ENCODE measurements at places on chromosomes 2 and 18. TPM values are rescaled to one million over a fixed set of nuclear protein-coding genes. Genes with fewer than 3 reads are reported as not detected.

DNA sequence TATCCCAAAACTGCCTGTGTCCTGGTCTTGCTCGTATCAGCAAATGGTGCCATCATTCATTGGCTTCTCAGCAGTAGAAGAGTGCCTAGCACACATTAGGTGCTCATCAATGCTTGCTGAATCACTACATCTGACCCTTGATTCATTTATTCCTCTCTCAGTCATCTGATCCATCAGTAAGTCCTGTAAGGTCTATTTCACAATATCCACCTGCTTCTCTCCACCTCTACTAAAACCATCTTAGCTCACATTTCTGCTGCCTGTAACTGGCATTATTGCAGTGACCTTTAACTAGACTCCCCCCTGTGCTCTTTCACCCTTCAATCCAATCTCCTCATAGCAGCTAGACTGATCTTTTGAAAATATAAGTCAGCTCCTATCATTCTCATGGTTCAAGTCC lies 387.6 kb upstream of the SPRED2 start:
- no peak for DNase-seq

DNA sequence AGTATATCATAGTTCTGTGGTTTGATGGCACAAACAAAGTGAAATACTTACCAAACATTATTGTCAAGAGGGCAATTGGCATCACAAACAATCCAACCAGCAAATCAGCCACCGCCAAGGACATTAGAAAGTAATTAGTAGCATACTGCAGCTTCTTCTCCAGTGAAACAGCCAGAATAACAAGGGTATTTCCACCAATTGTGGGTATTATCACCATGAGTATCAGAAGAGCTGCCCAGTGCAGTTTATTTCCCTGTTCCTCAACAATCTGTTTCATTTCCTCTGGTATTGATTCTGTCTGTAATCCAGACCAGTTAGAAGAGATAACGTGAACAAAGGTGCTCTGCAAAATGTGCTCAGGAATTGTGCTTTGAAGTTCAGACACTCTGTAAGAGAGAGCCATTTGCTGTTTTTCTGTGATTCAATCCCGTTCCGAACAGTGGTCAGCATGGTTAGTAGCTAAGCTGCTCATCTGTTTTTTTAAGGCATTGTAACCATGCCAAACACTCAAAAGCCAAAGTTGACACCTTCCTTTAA lies 1.4 kb downstream of the HTR2B start:
- no peak for DNase-seq

- DNase-seq: no peak
Measured at GRCh38 chr2:168371273-168372019, 84.6 kb upstream of the CERS6 start.

- DNase-seq: no peak
Measured at GRCh38 chr2:198692907-198693510, 764.7 kb downstream of the SATB2 start.

- DNase-seq: no peak
Measured at GRCh38 chr2:213227458-213227857, 56.8 kb upstream of the SPAG16 start.

GRCh38 chr2:147543056-147543455 lies 301.8 kb upstream of the ACVR2A start:
- no peak for DNase-seq

GRCh38 chr18:7037470-7037869 lies 80.1 kb downstream of the LAMA1 start:
- no peak for DNase-seq

DNA sequence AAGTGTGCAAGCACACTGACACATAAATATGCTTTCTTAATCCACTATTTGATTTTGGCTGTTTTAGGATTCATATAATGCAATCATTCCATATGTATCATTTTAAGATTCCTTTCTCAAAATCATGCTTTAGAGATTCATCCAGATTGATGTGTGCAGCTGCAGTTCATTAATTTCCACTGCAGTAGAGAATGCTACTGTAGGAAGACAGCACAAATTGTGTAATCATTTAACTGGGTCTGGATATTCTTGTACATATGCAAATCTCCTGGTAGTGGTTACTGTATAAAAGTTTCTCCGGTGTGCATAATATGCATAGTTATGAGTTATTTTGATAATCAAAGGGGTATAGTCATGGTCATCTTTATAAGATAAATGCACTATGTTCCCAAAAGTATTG lies 502.5 kb upstream of the ACVR2A start:
- no peak for DNase-seq

DNA sequence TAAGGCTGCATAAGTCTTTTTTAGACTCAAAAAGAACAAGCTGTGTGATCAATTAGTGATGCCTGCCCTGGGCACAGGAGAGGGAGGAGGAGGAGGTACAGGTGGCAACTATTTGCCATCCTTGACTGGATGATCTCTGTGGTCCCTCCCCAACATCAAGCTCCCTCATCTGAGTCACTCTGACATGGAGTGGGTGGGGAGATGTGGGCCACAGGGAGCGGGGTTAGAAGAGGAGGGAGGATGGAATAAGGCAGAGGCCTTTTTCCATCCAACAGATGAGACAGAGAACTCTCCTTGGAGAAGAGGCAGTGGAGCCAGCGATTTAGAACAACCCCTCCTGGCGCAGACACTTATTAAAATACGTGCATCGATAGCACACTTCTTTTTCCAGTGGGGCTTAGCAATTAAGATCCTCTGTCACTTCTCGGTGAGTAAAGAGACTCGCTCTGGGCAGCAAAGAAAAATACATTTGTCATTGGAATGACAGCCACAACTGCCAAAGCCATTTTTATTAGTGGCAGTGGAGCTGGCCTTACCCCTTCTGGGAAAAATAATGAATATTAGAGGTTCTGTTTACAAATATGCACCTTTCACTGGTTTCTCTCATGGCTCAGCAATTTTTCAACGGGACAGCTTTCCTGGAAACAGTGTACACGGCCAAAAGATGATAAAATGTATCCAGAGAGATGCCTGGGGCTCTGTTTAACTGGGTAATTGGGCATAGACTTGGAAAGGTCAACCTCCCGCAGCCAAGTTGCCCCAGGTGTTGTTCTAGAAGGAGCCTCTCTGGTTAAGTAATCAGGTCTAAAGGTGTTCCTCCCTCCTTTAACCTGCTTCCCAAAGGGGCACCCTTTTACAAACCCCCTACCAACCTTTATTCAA lies 238.4 kb upstream of the CXCR4 start:
- DNase-seq: no peak

DNA sequence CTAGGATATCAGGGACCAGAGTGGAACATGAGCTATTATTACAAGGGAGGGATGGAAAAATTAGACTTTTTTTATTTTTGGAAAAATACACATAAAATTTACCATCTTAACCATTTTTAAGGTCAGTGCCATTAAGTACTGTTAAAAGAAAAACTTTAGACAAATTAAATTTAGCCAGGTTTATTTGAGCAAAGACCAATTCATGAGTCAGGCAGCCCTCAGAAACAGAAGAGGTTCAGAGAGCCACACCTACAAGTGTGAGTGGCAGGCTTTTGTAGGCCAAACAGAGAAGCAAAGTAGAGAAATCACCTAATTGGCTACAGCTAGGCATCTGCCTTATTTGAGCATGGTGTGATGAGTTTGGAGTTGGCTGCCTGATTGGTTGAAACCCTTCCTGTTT lies 301.3 kb upstream of the RAB12 start:
- DNase-seq: no peak

DNA sequence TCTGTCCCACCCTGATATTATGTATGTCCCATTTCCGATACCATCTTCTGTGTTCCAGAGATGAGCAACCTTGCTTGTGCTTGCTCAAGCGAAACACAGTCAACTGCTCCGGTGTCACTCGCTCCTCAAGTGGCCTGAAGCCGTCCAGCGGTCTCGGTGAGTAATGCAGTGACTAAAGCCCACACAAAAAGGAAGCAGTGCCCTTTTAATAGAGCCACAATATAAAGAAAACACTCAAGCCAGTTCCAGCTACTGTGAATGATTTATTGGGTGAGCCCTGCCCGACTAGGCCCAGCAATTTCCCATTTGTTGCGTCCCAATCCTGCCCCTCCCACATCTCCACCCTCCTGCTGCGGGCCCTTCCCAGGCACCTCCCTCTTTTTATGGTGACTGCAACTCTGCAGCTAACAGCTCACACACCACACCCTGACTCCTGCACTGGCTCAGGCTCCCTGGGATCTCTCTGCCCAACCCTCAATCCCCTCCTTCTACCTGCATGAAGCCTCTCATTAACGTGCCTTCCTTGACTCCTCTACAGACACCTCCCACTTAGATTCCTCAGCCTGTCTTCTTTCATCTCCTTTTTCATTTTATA lies 44.2 kb upstream of the DSC1 start:
- peak; percentile 75 for DNase-seq

DNA sequence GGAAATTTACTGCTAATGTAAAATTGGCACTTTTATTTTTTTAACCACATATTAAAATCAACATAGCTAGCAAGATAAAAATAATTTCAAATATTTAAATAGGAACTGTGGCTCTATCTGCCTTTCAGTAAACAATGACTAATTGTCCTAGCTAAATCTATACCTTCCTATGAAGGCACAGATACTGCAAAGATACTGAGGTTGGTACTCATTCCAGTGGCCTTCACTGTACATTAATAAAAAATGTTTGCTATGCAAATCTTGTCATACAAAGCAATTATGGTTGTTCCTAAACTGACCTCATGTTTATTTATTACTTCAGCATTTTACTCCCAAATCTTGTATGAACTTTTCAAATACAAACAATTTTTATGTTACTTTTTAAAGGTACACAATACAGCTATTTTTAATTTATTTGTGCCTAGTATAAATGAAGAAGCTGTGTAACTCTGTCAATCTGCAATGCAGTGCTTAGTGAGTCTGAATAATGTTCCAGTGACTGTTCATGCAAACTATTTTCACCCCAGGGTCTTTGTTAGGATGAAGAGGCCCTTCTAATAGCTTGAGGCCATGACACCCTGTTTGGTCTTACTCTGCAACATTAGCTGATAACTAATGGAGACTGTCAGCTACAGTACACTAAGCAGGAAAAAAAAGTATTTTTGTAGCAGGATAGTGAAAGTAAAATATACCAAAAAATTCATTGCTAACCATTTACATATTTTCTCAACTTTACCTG lies 9.3 kb upstream of the ERBB4 start:
- no peak for DNase-seq

DNA sequence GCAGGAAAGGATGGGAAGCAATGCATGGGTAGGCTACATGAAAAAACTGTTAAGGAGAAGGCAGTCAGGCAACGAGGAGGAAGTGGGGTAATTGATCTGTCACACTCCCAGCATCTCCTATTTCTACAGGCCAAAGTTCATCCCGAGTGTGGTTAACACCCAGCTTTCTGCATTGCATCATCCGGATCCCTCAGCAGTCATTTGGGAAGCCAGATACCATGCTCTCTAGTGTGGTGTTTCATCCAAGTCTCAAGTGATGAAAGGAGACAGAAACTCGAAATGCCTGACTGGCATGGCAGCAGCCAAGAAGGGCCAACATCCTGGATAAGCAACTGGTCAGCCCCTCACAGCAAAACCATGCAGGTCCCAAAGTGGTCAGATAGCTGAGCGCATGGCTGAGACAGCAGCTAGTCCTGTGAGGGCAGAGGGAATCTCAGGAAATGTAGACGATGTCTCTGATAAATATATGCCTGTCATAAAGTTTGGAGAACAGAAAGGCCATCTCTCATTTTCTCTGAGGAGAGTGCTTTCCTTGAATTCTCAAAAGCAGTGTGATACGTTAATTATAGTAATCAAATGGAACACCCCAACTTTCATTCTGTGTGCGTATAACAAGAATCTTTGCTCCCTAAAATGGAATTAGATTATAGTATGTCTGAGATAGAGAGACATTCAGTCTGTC lies 24.8 kb upstream of the HNRNPA3 start:
- DNase-seq: peak; percentile 74

B3GNT2 gene
- 47.4 TPM for total RNA-seq

SP140 gene
- total RNA-seq: not detected

PLGLB1 gene
- total RNA-seq: not detected

SGPP2 gene
- total RNA-seq: not detected

SERPINB10 gene
- not detected for total RNA-seq

TBC1D8 gene
- 29.5 TPM for total RNA-seq

CYP27C1 gene
- 0.11 TPM for total RNA-seq

CCDC85A gene
- total RNA-seq: not detected

CENPO gene
- total RNA-seq: 58.3 TPM

HAAO gene
- 44.1 TPM for total RNA-seq

RGPD8 gene
- total RNA-seq: 23.1 TPM

GPR45 gene
- total RNA-seq: not detected
